Cerebellum (tissue), 4 donors: ENCODE measurements at places on chromosomes 2 and 18.
A peak's percentile ranks its signal among the peaks of the same experiment; 100 is the strongest.

GRCh38 chr2:75003773-75004172 lies 45.3 kb downstream of the POLE4 start:
- DNase-seq = no peak

DNA sequence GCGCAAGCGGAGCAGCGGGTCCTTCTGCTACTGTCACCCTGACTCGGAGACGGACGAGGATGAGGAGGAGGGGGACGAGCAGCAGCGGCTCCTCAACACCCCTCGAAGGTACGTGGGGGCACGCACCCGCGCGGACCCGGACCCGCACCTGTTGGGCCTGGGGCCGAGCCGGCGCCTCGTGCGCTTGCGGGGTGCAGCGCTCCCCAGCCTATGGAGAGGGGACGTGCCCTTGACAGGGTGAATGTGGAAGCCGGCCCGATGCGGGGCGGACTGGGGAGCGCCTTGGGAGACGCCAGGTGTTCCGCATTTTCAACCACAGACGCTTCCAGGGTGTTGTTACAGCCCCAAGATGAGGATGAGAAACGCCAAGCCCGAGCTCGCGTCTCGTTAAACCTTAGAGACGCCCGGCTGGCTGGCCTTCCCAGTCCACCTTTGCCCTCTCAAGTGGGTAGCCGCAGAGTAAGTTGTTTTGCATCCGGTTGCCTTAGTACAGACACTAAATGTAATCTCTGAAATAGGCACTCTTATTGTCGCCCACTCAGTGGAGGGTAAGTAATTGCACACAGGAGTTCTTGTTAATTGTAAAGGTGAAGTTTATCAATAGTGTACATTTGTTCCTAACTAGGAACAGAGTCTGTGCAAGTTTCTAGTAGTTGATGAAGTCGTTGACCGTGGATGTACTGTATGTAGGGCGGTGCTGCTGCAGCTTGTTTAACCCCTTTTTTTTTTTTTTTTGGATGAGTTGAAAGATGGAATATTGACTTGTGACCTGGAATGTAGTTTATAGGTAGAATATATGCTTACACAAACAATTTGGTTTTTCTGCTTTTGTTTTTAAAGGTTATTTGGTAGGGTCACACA lies 815 bp downstream of the GMCL1 start:
- DNase-seq = peak; percentile 15

DNA sequence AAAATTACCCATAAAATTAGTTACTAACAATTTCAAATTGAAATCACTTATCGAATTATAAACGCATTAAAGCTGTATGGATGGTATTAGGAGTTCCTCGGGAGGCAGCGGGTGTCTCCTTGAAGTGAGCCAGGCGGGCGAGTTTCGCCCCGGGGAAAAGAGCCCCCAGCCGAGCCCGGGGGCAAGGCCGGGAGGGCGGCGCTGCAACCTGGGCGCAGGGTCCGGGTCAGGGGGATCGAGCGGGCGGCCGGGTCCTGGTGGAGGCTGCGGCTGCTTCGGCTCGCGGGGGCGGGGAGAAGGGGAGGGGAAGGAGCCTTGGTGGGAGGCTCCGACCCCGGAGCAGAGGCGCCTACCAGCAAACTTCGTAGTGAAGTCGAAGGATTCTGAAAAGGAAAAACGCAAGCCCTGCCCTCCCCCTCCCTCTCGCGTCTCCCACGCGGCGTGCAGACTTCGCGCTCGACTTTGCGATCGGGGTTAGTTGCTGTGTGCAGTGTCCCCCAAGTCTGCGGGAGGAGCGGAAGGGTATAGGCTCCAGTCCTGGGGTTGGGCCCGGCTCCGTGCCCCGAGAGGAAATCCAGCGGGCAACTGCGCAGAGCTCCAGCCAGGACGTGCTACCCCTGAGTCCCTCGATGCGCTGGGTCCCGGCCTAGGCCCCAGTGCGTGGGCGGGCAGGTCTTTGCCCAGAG lies 140.8 kb downstream of the MEIS1 start:
- peak; percentile 41 for DNase-seq

DNA sequence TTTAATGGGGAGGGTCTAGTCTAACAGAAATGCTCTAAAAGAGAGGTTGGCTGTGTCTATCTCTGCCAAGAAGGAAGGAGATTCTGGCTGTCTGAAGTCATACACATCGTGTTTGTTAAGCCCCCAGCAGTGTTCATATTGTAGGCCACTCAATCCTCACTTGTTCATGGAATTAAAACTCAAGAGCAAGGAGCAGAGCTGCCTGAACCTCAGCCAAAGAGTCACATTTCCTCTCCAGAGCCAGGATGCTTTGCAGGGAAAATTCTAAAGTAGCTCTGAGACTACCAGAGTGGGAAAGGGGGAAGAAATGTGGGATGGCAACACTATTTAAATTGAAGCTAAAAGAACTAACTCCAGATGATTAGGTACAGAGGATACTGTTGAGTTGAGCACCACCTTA lies 190.7 kb upstream of the CXCR4 start:
- peak; percentile 27 for DNase-seq

GRCh38 chr2:29650631-29651097 lies 270.7 kb downstream of the ALK start:
- DNase-seq = no peak

- no peak for DNase-seq
Measured at GRCh38 chr2:191846515-191847476, at the start of gene CAVIN2. Gene CAVIN2 (minus strand): TSS chr2:191847088. CDS start chr2:191846925, 163 bp downstream.

- no peak for DNase-seq
Measured at GRCh38 chr18:50133526-50133925, 61.4 kb downstream of the MYO5B start.

- no peak for DNase-seq
Measured at GRCh38 chr2:178553047-178553446, 72.8 kb downstream of the PLEKHA3 start.

GRCh38 chr2:226583715-226584114 lies 215.9 kb downstream of the IRS1 start:
- DNase-seq = no peak

DNA sequence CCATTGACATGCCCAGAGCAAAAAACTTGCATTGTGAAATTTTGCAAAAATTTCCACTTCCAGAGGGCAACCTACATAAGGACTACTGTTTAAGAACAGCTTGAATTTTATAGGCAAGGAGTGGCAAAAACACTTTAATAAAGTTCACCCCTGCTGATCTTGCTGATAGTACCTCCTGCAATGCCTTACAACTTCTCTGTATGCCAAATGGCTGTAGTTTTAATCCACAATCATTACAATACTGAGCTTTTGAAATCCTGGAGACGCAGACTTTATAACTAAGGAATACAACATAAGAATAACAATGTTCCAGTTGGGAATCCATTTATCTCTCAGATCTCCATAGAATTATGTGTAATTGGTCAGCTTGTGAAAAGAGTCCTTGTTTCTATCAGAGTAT lies 247.5 kb downstream of the KCNJ3 start:
- DNase-seq = no peak

GRCh38 chr2:231687133-231687852 lies 21.0 kb upstream of the PTMA start:
- DNase-seq = no peak

DNA sequence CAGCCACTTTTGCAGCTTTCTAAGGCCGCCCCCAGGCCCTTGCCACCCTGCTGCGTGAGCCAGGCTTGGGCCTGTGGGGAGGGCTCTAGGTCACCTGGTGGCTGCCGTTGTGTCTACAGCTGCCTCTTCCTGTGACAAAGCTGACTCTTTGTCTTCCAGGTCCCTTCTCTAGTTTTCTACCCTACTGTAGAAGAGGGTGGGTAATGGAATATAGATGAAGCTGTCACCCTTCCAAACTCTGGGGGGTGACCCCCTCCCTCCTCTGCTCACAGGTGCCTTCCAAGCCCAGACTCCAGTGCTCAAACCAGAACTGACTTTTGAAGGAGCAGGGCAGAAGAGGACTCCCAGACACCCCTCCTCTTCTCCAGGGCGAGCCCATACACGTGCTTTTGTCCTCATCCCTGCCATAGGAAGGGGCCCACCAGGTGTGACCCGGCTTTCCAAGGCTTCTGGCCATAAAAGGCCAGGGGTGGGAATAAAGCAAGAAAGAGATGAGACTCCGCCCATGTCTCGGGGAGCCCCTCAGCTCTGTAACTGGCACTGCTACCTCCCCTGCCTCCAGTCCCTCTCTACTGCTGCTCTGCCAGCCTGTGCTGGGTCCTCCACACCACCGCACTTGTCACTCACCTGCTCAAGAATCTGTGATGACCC lies 17.9 kb upstream of the SDC1 start:
- no peak for DNase-seq

GRCh38 chr2:46801731-46802664 lies 113.6 kb downstream of the MCFD2 start:
- DNase-seq = peak; percentile 70

- DNase-seq = no peak
Measured at GRCh38 chr2:65121-65520, 18.8 kb upstream of the FAM110C start.

DNA sequence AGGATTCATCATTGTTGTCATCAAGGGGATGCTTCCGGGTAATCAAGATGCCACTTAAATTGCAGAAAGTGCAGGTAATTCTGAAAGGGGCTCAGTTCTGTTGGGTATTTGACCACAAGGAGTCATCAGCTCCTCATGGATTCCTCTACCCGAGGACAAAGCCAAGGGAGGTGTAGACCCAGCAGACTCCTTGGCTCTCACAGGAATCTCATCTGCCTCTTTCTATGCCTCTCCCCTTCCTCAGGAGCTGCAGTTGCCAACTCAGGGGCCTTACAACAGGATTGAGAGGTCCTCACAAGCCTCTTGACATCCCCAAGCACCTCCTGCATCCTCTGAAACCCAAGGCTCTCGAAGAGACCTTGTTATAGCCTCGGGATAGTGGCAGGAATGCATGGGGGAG lies 44.0 kb downstream of the ITGB6 start:
- no peak for DNase-seq

- no peak for DNase-seq
Measured at GRCh38 chr2:218566296-218566695, 1.9 kb downstream of the USP37 start.

- no peak for DNase-seq
Measured at GRCh38 chr18:23977719-23978483, 36.7 kb upstream of the TTC39C start.

- DNase-seq = no peak
Measured at GRCh38 chr2:26670171-26670570, 22.4 kb upstream of the KCNK3 start.

- DNase-seq = no peak
Measured at GRCh38 chr2:179460181-179460929, 195.7 kb upstream of the SESTD1 start.

- no peak for DNase-seq
Measured at GRCh38 chr18:76668119-76668518, 154.2 kb upstream of the ZNF236 start.

GRCh38 chr2:138689705-138690104 lies 90.5 kb downstream of the NXPH2 start:
- no peak for DNase-seq
